ENCODE measurements at places on chromosomes 5 and 9. TPM values are rescaled to one million over a fixed set of nuclear protein-coding genes. Genes with fewer than 3 reads are reported as not detected.
A peak's percentile ranks its signal among the peaks of the same experiment; 100 is the strongest.

- peak; percentile 79 for DNase-seq
Measured at GRCh38 chr5:174419540-174420132, 304.7 kb upstream of the MSX2 start.

- no peak for DNase-seq
Measured at GRCh38 chr5:79256563-79256962, 20.6 kb downstream of the JMY start.

The RETREG1 gene
- 1.5 TPM for total RNA-seq

The SVEP1 gene
- total RNA-seq, result 1.1 TPM

DNA sequence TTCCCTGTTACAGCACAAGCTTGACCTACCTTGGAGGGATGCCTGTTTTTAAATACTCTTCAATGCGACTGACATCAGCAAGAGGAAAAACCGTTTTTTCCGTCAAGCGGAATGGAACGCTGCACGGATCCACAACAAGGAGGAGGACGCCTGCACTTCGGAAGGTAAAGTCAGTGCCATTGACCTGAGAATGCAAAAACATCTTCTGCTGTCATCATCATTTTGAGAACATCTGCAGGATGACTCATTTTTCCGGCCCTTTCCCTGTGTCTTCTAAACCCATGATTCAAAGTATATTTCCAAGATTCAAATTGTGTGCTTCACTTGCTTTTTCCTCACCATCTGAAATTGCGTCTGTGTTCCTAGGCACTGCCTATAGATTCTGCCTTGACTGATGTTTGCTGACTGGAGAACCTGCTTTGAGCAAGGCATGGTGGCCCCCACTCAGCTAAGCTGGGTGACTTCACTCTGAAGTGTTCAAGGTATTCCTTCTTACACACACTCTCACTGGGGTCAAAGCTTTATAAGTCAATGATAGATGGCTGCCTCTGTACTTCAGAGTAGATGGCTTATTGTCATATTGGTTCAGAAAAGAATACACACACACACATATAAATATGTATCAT is 78.1 kb downstream of the CEMIP2 start:
- DNase-seq, result no peak

All from astrocyte (in vitro differentiated cells and primary cell).